Activated naive CD4-positive, alpha-beta T cell (primary cell): ENCODE measurements at places on chromosomes 11 and 22.
A peak's percentile ranks its signal among the peaks of the same experiment; 100 is the strongest.

GRCh38 chr11:64711956-64712362, 11.0 kb downstream of the NRXN2 start:
- no peak for DNase-seq

DNA sequence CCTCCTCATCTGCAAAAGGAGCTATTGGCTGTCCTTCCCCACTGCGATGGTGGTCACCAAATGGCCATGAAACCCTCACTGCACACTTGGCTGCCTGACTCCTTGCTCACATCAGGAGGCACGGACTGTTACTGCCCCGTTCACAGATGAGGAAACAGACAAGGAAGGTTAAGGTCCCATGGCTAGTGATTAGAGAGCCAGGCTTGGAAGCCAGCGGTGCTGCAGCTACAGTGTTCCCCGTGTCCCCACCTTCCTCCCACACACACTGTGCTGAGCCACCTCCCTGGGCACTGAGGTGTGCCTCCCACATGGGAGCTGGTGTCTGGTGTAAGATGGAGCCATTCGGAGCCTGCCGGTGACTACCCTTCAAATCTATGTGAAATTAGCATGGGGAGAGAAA, 2.6 kb downstream of the ARHGAP8 start:
- DNase-seq: no peak

DNA sequence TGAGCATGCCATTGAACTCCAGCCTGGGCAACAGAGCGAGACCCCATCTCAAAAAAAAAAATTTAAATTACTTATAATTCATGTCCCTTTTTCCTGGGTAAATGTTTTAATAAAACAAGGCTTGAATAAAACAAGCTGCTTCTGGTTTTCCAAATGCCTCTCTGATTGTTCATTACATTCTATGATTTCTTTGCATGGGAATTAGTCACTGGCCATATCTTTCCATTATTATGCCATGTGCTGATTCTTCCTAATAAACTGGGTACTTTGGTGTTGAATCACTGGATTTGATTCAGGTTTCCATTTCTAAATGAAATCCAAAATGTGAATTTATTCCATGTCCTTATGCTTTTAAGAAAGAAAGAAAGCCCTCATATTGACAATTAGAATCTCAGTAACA, 42.6 kb downstream of the ZNF215 start:
- DNase-seq: no peak

DNA sequence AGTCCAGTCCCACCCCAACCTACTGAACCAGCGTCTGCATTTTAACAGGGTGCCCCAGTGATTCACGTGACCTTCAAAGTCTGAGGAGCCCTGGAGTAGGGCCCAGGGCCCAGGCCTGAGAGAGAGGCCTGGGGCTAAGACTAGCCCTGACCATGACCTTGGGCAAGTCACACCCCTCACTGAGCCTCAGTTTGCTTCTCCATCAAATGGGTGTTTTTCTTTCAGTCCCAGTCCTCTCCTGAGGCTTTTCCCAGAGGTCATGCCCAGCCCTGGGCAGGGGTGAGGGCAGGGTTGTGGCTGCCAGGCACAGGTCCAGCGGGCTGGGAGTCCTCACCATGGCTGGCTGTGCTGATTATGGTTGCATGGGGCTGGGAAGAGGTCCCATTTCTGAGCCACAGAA, 33.0 kb upstream of the GCAT start:
- no peak for DNase-seq

DNA sequence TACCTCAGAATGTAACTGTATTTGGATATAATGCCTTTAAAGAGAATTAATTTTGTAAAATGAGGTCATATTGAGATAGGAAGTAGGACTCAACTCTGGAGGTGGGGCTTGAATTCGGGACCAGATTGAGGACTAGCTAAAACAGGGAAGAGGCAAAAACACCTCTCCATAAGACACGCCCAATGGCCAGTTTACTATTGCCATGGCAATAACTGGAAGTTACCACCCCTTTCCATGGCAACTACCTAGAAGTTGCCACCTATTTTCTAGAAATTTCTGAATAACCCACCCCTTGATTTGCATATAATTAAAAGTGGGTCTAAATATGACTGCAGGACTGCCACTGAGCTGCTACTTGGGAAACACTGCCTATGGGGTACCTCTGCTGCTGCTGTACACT, 206.4 kb downstream of the TTC28 start:
- DNase-seq: no peak

DNA sequence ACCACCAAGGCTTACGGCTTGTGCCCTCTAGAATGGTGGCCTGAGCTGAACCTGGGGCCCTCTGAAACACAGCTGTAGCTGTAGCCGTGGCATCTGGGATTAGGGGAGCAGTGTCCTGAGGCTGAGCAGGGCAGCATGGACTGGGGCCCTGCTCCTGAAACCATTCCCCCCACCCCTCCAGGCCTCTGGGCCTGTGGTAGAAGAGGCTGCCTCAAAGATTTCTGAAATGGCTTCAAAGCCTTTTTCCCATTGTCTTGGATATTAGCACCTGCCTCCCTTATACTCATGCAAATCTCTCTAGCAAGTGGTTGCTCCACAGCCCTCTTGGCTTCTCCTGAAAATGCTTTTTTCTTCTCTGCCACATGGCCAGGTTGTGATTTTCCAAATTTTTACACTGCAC, 106.9 kb downstream of the CTNND1 start:
- DNase-seq: no peak

DNA sequence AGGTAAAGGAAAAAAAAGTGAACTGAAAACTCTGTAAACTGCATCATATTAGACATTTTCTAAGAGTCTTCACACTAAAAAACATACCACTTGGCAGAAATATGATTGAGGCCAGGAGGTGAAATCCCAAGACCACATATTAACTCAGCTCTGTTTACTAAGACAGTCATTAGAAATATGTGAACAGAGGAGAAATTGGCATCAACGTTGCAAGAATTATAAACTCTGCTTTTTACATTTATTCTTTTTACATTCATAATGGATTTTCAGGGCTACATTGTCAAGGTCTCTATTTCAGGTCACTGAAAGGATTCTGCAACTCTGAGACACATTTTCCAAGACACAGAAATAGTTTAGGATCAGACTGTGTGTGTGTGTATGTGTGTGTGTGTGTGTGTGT, 1364.0 kb downstream of the LRRC4C start:
- DNase-seq: no peak

DNA sequence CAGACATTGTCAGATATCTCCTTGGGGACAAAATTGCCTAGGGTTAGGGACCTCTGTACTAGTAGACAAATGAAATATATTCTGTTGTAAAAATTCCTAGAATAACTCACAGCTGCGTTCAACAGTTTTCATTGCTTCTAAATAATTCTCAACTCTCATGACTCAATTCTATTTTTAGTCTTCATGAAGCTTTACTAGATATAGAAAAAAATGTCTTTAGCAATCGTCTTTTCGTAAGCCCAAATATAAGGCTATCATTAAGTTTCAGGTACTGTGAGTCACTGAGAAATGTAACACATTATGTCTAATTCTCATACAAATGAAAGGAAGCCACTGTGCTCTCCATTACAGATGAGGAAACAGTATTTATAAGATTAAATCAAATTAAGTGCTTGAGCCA, 6.4 kb downstream of the MMP12 start:
- no peak for DNase-seq

DNA sequence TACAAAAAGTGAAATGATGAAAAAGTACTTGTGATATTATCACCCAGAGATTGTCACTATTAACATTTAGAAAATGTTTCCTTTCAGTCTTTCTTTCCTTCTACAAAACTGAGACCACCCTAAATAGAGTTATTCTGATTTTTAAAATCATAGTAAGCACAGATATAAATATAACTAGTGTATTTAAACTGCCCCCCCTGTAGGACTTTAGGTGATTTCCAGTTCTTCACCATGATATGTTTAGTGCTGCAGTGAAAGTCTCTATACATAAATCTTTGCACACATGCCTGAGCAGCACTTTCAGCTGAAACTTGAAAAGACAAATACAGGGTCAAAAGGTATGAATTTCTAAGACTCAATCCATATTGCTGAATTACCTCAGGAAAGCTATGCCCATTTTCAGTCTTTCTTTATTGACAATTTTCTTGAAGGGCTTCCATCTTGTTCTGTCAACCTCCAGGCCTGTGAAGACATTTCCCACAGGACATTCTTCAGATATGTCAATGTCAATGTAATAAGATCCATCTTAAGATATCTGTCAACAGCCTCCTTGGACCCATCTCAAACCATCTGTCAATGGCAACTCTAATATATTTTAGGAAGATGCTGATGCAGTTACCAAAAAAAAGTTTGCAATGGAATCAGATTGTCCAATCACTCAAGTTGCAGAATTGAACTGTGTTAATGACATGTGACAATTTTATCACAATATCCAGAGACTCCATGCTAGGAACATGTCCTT, 30.8 kb upstream of the LDLRAD3 start:
- no peak for DNase-seq

- DNase-seq: no peak
These were observed 154.2 kb downstream of the LDLRAD3 start for GRCh38 chr11:36098087-36098486.

GRCh38 chr11:67299471-67300191, 3.7 kb upstream of the SSH3 start:
- DNase-seq: no peak

DNA sequence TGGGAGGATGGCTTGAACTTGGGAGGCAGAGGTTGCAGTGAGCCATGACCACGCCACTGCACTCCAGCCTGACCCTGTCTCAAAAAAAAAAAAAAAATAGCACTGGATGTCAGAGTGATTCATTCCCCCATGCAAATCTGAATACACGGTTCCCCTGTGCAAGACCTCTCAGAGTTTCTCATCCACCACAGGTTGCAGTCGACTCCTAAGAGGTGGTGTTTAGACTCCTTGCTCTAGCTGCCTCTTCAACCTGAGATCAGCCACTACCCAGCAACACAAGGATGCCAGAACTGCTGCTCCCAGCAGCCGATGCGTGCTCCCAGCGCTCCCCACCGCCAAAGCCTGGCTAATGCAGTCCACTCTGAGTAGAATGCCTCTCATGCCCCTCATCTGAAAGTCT, 97.5 kb downstream of the PARVA start:
- no peak for DNase-seq

GRCh38 chr11:123478352-123478987, 48.4 kb downstream of the GRAMD1B start:
- DNase-seq: no peak

DNA sequence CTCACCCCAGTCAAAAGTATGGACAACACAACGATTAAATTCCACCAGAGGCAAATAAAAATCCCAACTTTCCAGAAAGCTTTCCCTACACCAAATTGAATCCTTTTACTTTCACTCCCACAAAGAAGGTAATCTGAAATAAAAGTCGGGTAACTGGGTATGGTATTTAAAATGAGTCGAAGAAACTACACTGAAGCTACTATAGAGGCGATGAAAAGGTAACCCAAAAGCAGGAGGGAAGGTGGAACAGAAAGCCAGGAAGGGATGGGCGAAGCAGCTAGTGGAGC, 1.1 kb downstream of the PICALM start:
- no peak for DNase-seq

- DNase-seq: no peak
These were observed 82.4 kb downstream of the DGCR2 start for GRCh38 chr22:19039796-19040280.

GRCh38 chr11:114209904-114210303, 86.3 kb upstream of the NNMT start:
- no peak for DNase-seq

GRCh38 chr22:46966495-46966845, 204.0 kb downstream of the TBC1D22A start:
- no peak for DNase-seq

DNA sequence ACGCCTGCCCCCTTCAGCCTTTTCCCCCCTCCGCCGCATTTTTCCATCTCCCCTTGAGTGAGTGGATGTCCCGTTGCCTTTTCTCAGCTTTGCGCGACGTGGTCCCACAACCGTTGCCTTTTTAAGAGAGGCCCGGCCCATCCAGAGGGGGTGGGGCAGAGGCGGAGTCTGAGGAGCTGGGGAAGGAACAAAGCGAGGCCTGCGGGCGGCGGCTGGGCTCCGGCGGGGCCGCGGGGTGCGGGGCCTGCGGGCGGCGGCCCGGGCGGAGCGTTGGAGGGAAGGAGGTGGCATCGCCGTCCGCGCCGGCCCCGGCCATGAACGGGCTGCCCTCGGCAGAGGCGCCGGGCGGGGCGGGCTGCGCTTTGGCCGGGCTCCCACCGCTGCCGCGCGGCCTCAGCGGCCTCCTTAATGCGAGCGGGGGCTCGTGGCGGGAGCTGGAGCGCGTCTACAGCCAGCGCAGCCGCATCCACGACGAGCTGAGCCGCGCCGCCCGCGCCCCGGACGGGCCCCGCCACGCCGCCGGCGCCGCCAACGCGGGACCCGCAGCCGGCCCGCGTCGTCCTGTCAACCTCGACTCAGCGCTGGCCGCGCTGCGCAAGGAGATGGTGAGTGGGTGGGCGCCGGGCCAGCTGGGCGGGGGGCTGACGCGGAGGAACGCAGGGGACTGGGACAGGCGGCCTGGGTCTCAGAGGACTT, at the start of gene FAM89B:
FAM89B (plus strand) TSS at position 183 of the 696 bp plus-strand sequence; CDS start at position 315, 132 bp downstream.
- DNase-seq: peak; percentile 39

DNA sequence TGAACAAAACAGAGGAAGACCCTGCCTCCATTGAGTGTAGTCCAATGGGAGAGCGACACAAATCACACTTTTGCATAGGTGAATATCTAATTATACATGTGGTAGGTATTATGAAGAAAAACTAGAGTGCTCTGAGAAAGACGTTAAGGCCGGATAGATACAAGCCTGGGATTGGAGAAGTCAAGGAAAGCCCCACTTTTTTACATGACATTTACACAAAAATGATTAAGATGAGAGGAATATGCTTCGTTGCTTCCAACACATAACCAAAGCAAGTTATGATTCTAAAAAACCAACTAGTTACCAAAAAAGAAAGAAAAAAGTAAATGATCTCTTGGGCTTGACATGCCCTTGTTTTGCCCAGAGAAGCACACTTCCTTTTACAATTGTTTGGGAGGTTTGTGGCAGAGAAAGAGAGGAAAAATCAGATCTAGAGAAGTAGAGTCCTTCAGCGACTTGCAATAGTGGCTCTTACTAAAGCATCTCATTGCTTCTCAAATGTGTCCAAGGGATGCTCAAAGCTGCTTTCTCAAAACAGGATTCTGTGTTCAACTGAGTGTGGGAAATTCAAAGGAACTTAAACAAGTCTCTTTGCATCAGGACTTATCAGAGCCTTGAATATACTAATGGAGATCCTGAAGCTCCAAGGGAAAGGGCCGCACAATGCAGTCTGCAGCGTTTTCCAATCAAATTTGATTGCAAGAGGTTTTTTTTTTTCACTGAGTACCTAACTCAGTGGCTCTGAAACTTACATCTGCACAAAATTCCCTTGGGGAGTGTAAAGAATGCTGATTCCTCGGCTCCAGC, 38.8 kb downstream of the FLI1 start:
- no peak for DNase-seq

GRCh38 chr22:45628515-45628914, 43.1 kb upstream of the ATXN10 start:
- no peak for DNase-seq
